CD4-positive, alpha-beta T cell (primary cell): ENCODE measurements at places on chromosomes 5 and 9.

- no peak for DNase-seq
- H3K4me1 ChIP-seq = peaks cover 97% of the 10 kb centered on the region
- no peak overlapping the region for H3K27ac ChIP-seq
Measured at GRCh38 chr9:136536721-136537241, 9.1 kb downstream of the NOTCH1 start.

- no peak overlapping the region for H3K27ac ChIP-seq
- no peak overlapping the region for H3K4me3 ChIP-seq
- no peak for DNase-seq
Measured at GRCh38 chr5:142222866-142223558, 101.8 kb downstream of the SPRY4 start.

DNA sequence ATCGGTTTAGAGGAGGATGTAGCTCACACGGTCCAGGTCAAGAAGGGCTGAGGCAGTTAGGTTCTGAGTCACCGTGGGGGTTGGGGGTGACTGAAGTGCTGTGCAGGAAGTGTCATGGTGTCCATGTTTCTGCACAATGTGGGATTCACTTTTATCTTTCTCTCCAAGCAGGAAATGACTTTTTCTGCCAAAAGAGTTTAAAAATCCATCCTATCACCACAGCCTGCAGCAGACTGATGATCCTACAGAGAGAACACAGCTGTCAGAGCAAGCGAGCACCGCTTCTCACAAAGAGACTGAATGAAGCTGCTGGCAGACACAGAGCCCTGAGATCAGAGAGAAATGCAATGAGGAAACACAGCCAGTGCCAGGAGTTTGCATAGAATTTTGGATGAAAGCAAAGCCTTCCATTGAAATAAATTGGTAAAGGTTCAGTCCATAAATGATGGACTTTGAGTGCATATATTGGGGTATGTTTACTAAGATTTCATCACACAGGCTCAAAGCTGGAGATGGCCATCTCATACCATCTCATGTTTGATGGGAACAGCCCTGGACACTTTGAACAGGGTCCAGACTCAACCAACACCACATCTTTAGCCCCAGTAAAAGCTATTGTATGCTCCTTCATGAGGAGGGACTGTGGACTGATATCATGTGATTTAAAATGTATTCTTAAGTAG lies 213.9 kb upstream of the FBXL7 start:
- no peaks in the 10 kb centered on the region for H3K27me3 ChIP-seq
- H3K36me3 ChIP-seq = no peaks in the 10 kb centered on the region
- no peaks in the 10 kb centered on the region for H3K4me1 ChIP-seq
- no peak overlapping the region for H3K27ac ChIP-seq

DNA sequence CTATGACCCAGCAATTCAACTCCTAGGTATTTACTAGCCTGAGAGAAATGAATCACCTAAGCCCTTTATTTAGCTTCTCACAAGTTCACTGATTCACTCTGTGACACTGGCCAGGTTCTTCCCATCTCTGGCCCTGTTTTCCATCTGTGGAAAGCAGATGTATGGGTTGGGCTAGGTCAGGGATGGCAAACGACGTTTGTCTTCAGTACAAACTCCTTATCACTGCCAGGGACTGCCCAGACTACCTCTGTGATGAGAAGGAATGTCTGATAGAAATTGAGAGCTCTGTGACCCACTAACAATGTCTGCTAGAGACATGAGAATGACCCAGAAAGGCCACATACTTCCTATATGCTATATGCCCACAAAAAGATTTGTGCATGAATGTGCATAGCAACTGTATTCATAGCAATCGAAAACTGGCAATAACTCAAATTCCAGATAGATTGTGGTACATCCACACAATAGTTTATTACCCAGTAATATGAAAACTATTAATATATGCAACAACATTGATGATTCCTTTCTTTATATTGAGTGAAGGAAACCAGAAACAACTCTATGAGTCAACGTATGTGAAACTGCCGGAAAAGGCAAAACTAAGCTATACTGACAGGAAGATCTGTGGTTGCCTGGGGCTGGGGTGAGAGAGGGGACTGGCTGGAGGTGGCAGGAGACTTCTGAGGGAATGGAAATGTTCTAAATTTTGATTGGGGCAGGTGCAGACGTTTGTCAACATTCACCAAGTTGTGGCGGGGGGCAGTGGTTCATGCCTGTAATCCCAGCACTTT lies 32.0 kb upstream of the ADAM19 start:
- no peak overlapping the region for H3K27ac ChIP-seq
- DNase-seq = peak; percentile 51
- H3K4me3 ChIP-seq = no peak overlapping the region
- no peaks in the 10 kb centered on the region for H3K27me3 ChIP-seq
- H3K4me1 ChIP-seq = peaks cover 70% of the 10 kb centered on the region

- no peaks in the 10 kb centered on the region for H3K36me3 ChIP-seq
- no peak overlapping the region for H3K27ac ChIP-seq
- no peak overlapping the region for H3K4me3 ChIP-seq
- peaks cover 4% of the 10 kb centered on the region for H3K27me3 ChIP-seq
- DNase-seq = no peak
Measured at GRCh38 chr9:16154521-16155078, 601.8 kb downstream of the CCDC171 start.

GRCh38 chr9:4095484-4095883 lies 204.4 kb downstream of the GLIS3 start:
- no peaks in the 10 kb centered on the region for H3K4me1 ChIP-seq
- no peaks in the 10 kb centered on the region for H3K36me3 ChIP-seq
- no peak overlapping the region for H3K4me3 ChIP-seq
- H3K27me3 ChIP-seq = no peaks in the 10 kb centered on the region
- no peak for DNase-seq

DNA sequence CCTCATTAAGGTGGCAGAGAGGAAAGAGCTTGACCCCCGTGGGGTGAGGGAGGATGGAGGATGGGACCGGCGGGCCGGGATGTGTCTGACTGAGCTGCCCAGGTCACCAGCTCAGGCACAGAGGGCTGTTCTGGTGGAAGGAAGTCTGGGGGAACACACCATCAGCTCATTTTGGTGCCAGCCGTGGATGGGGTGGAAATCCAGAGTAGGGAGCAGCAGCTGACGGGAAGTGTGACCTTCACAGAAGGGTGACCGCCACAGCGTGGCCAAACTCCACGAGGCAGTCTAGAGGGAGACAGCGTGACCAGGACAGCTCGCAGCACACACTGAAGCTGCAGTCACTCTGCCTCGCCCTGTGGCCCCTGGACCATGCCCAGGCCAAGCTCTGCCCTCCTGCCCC lies 45.3 kb upstream of the PHYKPL start:
- no peaks in the 10 kb centered on the region for H3K27me3 ChIP-seq
- no peak overlapping the region for H3K4me3 ChIP-seq
- no peaks in the 10 kb centered on the region for H3K36me3 ChIP-seq
- no peak overlapping the region for H3K27ac ChIP-seq
- no peak for DNase-seq

DNA sequence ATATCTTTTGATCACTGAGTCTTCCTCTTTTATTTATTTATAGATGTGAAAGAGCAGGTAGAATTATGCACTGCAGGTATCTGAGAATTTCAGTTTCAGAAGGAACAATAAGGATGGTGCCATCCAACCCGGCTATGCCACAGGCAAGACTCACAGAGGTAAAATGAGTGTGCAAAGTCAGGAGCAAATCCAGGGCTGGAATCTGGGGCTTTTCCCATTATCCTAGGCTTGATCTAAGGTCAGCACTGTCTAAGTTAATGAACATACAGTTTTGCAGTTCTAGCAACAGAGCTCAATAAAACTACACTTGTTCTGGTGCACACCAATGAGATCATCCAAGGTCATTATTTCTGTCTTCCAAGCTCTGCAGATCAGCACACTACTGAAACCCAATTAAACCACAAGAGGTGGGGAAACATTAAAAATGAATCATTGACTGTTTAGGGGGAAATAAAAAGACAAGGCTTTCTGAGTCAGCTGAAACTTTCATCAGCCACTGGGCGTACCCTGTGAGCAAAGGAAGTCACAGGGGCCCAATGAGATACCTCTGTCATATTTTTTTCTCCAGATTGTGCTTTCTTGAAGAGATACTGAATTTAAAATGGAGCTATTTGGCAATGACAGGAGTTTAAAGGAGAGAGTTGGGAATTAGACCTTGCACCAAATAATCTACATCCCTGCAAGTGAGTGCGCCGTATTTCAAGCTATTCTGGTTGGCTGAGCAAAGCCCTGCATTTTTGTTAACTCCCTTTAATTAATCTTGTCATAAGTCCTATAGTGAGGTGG lies 662.2 kb upstream of the ZNF608 start:
- no peak overlapping the region for H3K27ac ChIP-seq
- H3K36me3 ChIP-seq = no peaks in the 10 kb centered on the region
- no peak for DNase-seq

GRCh38 chr5:14273207-14273767 lies 130.1 kb downstream of the TRIO start:
- no peaks in the 10 kb centered on the region for H3K27me3 ChIP-seq
- no peak for DNase-seq
- no peaks in the 10 kb centered on the region for H3K4me1 ChIP-seq
- H3K27ac ChIP-seq = no peak overlapping the region

DNA sequence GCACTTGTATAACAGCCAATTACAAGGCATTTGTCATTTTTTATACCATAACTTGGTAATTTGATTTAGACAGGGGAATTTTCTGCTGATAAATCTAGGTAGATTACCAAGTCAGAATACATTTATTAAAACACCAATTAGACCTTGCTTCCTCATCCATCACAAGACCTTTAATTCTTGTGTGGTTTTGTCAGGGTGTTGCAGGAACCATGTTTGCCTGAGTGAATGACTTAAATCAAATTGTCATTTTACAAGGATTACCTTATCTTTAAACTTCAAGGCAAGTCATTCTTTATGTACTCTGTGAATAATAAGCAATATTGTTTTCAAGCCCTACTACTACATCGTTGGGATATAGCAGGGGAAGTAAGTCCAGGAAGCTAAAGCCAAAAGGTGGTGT lies 257.7 kb downstream of the KCTD16 start:
- H3K27me3 ChIP-seq = no peaks in the 10 kb centered on the region
- no peaks in the 10 kb centered on the region for H3K4me1 ChIP-seq
- H3K36me3 ChIP-seq = no peaks in the 10 kb centered on the region
- H3K4me3 ChIP-seq = no peak overlapping the region
- no peak overlapping the region for H3K27ac ChIP-seq

DNA sequence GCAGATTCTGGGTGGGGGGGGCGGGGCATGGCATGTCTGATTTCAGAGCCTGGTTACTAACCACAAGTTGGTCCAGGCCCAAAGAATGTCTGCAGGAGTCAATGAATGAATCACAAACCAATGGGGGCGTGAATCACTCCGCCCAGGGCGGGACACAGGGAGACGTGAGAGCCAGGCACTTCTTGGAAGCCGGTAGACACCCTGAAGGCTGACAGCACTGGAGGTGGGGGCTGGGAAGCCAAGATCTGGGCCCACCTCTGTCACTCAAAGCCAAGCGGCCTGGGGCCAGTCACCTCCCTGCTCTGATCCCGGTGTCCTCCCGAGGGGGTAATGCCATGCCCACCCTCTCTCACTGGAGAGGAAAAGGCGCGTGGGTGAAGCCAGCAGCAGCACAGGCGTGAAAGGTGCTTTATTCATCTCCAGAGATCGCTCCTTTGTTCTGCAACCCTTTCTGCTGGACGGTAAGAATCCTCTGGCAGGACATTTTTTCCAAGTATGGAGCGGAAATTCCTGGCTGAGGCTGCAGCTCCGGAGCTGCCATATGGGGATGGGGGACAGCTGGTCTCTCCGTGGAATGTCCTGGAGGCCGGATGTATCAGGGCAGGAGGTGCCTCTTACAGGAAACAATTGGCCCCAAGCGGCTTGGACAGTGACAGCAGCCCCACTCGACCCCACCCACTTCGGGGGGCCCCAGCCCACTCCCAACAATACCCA lies 85.0 kb downstream of the STK10 start:
- H3K27me3 ChIP-seq = no peaks in the 10 kb centered on the region
- DNase-seq = no peak
- H3K36me3 ChIP-seq = peaks cover 92% of the 10 kb centered on the region
- H3K4me1 ChIP-seq = peaks cover 23% of the 10 kb centered on the region

GRCh38 chr5:17401470-17402288 lies 96.4 kb upstream of the TAF11L2 start:
- no peaks in the 10 kb centered on the region for H3K27me3 ChIP-seq
- DNase-seq = no peak
- H3K4me3 ChIP-seq = no peak overlapping the region
- no peaks in the 10 kb centered on the region for H3K4me1 ChIP-seq
- no peaks in the 10 kb centered on the region for H3K36me3 ChIP-seq

- H3K4me1 ChIP-seq = peaks cover 44% of the 10 kb centered on the region
- no peak overlapping the region for H3K27ac ChIP-seq
- no peaks in the 10 kb centered on the region for H3K27me3 ChIP-seq
- peaks cover 93% of the 10 kb centered on the region for H3K36me3 ChIP-seq
- no peak overlapping the region for H3K4me3 ChIP-seq
- no peak for DNase-seq
Measured at GRCh38 chr9:33297432-33297831, 7.1 kb downstream of the NFX1 start.

DNA sequence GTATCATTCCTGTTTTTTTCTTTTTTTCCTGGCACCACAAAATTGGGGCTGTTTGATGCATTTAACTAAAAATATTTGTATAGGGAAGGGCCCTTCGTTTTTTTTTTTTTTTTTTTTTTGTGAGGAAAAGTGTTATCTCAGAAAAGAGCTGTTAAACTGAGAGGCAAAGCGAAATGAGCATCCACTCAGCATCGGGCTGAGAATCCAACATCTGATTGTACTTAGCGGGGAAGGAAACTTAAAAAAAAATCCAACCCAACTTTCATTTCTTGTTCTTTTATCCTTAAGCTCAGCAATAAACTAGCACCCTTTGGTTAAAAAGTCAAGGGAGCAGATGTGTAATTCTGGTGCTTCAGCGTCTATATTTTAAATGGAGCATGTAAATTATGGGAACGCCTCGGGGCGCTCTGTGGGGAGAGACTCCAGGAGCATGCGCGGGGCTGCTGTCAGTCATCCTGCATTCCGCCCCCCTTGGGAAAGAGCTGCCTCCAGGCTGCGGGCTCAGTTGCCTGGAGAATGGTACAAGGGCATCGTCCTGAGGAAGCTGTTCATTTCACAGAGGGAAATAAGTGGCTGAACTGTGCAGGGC lies 33.3 kb downstream of the DMRT2 start:
- H3K27ac ChIP-seq = no peak overlapping the region
- no peaks in the 10 kb centered on the region for H3K36me3 ChIP-seq
- H3K4me1 ChIP-seq = no peaks in the 10 kb centered on the region
- H3K27me3 ChIP-seq = peaks cover 3% of the 10 kb centered on the region
- no peak for DNase-seq

DNA sequence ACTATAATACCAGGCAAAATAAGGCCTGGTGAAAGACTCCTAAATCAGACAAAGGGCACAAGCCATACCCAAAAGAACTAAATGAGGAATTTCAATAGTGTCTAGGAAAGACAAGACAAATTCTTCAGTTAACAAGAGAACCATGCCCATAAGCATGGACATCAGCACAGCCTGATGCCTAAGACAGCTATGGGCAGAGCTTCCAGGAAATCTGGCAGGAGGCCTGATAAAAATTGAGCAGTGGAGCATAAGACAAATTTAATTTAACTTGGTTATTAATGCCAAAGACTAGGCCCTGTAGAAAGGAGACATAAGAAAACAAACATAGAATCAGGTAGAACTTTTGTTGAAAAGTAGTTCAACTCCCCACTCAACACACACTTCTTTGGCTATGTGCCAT lies 17.3 kb downstream of the KLHL3 start:
- no peaks in the 10 kb centered on the region for H3K4me1 ChIP-seq
- DNase-seq = no peak
